ENCODE measurements at places on chromosomes 12 and 14.

DNA sequence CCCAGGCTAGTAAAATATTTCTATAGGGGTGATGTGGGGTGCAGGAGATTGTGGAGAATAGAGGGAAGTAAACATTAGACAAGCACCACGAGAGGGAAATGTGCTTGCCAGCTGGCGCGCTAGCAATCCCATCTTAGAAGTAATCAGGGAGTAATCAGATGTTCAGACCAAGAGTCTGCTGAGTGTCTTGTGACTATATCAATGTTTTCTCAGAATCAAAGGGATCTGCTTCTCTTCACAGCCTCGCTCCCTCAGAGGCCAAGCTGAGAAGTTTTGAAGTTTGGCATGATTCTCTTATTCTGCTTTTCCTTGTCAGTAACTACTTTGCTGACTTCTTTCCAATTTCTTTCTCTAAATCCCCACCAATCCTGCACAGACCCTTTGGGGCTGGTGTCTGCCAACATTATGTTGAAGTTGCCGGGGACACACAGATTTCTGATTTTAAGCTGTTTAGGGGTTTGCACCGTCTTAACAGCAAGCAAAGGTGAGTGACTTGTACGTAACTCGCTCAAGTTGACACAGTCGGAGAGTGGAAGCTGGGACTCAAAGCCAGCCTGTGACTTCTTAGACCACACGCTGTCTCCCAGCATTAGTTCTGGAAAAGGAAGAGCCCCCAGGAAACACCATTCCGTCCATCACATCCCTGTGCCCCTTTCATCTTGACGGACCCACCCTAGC is 22.0 kb upstream of the TSPAN9 start:
- no peak for DNase-seq

- no peak for DNase-seq
These were observed 756.6 kb downstream of the NOVA1 start for GRCh38 chr14:25841226-25841625.

DNA sequence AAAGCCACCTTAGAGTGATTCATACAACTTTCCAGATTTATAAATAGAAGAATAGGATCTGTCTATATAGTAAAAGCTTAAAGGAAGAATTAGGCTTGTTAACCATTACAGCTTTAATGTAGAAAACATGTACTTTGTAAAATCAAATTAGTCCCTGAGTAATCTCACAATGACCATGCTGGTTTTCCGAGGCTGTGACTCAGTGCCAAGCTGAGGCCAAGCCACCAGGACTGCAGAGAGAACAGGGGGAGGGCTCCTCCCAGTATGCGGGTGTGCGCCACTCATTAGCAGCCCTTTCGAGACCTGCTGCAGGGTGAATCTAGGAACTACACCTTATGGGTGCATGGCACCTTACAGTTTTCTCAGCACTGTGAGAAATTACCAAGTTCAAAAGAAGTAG is 167.0 kb downstream of the EFCAB11 start:
- DNase-seq: no peak

GRCh38 chr12:120610560-120610959 is 29.4 kb upstream of the POP5 start:
- no peak for DNase-seq

- no peak for DNase-seq
These were observed 223.1 kb upstream of the CAND1 start for GRCh38 chr12:67046062-67046461.

GRCh38 chr14:53316504-53316903 is 163.4 kb upstream of the DDHD1 start:
- DNase-seq: no peak

GRCh38 chr14:65939184-65939583 is 526.7 kb downstream of the FUT8 start:
- no peak for DNase-seq

GRCh38 chr12:47885012-47885501 is 19.7 kb downstream of the VDR start:
- no peak for DNase-seq

GRCh38 chr12:2023365-2023764 is 19.1 kb upstream of the DCP1B start:
- DNase-seq: no peak

DNA sequence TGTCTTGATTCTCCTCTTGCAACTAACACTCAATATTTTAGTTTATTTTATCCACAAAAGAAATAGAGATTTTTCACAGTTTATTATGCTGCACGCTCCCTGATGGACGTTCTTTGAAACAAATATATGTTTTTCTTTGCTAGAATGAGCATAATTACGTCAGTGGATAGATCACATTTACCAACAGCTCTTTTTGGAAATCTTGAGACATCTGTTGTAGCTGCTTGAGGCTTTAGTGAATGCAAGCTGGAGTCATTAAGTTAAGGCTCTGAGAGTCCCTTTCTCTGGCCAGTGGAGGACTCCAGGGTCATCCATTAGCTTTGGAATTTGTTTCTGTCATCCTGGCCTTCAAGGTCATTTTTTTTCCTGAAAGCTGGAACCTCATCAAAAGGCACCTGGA is 405.6 kb upstream of the TMEM132C start:
- no peak for DNase-seq

DNA sequence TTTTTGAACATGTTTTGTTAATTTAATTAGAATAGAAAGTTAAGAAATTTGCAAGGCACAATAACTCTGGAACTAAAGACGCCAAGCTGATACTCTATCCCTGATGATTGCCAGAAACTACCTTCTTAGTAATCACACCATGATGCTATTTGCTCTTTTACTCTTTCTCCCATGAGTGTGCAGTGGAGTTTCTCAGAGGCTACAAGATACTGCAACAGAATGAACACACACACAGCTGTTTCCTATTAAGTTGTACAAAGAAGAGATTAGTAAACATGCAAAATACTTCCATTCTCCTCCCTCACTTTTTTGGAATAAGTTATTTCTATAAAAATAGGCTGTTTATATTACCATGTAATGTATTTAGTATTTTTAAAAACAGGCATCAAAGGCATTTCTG is 1367.5 kb downstream of the AACS start:
- no peak for DNase-seq

DNA sequence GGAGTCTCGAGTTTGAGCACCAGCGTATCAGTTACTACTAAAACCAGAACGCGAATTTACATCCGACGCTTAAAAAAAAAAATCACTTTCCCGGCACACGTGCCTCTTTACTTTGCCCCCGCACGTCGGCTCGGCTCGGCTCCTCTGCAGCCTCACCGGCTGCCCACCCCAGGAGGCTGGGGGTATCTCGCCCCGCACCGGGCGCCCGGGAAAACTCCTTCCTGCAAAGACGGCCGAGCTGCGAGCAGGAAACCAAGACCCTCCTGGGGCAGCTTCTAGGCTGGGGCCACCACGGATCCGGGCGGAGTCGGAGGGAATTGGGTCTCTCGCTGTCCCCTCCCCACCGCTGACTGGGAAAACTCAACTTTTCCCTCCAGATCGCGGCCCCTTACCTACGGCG is 610 bp downstream of the VSIG10 start:
- DNase-seq: peak; percentile 20

DNA sequence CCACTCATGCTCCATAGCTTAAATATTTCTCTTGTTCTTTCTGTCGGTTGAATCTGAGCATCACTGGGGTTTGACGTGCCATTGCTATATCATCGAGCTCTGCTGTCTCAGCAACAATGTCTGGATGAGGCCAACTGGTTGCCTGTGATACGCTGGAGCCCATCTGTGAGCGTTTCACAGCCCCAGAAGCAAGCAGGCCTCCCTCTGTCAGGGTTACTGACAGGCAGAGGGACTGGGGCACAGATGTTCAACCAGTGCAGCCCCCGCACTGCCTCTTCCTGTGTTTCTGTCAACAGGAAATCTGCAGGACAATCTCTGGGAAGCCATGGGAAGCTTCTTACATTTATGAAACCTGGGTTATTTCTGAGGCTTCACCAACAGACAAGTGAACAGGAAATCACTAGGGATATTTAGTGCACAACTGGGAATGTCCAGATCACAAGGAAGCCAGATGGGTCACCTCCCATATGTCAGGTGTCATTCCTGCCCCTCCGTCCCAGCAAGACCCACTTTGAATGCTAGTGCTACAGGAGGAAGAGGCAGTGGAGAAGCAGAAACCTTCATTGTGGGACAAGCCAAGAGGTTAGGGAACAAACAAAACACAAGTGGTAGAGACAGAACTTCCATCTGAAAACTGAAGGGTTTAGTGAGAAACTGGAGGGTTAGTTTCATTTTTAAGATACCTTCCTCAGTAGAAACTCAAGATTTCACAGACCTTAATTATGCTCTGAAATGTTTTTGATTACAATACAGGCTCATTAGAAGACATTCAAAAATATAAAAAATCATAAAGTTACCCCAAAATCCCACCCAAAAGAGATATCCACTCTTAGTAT is 24.1 kb downstream of the DMAC2L start:
- peak; percentile 41 for DNase-seq

DNA sequence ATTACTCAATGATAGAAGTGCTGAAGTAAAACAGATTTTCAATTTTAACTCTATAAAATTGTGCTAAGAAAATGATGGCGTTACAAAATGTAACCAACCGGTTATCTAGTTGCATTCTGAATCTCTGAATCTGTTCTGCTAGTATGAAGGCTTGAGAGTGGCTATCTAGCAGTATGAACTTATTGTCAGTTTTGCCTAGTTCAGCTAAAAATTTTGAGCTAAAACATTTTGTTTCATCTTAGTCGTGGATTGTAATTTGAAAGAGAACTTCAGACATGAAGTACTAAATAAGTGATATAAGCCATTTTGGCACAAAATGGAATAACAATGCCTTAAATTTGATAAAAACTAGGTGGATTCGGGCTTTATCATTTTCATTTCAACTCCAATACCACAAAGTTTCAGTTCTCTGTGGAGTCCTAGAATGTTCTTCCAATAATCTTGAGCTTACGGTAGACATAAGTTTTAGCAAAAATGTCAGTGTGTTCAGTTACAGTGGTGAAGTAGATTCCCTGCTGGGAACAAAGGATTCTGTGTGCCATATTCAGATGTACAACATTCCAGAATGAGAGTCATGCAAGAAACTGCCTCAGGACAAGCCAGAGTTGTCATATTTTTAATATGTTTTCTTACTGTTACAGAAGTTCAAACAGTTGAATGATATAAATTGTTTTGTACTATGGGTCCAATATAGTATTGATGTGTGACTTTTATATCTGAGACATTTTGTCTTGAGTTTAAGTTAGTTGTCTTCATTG is 28.1 kb downstream of the ATP6V1D start:
- DNase-seq: no peak

GRCh38 chr14:93861836-93862235 is 65.3 kb upstream of the FAM181A start:
- no peak for DNase-seq

- DNase-seq: no peak
These were observed 210.7 kb upstream of the TMEM132C start for GRCh38 chr12:128056136-128056801.

DNA sequence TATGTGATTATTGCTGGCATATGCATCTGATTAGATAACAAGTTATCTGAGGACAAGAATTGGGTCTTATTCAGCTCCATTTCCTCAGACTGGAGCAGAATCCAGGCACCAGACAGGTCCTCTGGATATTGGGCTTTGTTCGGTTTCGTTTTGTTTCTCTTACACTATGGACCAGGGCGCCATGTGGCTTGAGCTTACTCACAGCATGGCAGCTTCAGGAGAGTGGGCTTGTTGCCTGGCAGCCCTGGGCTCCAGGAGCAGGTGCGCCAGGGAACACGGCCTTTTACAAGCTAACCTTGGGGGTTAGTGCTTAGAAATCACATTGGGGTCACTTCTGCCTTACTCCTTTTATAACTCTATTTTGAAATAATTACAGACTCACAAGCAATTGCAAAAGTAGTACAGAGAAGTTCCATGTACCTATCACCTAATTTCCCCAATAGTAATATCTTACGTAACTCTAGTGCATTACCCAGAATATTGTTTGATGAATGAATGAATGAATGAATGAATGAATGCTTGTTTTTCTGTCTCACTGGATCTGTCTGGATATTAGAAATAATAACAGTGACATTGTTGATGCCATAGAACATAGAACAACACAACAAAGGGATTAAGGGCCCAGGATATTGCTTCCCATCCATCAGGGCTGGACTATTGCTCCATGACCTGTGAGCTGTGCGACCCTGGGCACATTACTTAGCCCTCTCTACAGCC is 39.0 kb downstream of the CMKLR1 start:
- no peak for DNase-seq

- no peak for DNase-seq
These were observed 27.4 kb downstream of the CRACR2A start for GRCh38 chr12:3725388-3726115.

GRCh38 chr14:85909581-85909980 is 379.6 kb downstream of the FLRT2 start:
- DNase-seq: no peak

- DNase-seq: no peak
These were observed 11.7 kb upstream of the NGDN start for GRCh38 chr14:23457587-23458445.

GRCh38 chr12:68252077-68252476 is 1.3 kb downstream of the IL22 start:
- no peak for DNase-seq

- no peak for DNase-seq
These were observed 14.2 kb upstream of the CARMIL3 start for GRCh38 chr14:24037658-24038037.

- DNase-seq: no peak
These were observed 113.3 kb upstream of the ATP2B1 start for GRCh38 chr12:89821896-89822295.

DNA sequence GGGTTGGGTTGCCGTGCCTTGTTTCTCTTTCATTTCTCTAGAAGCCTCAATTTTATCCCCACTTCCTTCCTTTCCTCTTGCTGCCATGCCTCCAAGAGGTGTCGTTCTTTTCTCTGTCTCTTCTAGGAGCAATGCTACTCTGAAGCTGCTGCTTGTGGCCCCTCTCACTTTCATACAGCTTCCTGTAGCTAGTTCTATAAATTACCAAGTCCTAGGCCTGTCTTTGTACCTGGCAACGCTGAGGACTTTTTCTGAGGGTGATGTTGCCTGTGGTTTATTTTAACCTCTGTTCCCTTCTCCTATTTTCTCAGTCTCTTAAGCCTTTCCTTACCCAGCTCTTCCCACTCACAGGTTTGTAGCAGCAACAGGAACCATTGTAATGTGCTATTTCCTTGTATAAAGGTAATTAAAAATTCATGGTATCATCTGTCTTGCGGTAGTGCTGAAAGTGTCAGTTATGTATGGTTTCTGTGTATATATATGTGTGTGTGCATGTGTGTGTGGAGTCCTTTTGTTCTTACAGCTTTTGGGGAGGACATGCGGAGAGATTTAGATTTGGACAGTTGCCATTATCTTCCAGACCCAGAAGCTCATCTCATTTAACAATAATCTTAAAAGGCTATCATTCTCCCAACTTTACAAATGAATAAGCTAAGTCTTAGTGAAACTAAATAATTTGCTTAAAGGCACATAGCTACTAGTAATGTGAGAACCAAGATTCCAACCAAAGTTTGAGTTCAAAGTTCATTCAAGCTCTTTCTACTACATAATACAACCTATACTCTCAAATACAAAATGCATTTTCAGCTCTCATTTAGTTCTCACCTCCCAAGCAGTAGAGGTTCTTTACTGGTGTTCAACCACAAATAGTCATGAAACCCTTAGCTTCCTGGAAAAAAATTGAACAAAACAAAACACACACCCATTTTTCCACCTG is 43.8 kb downstream of the DDHD1 start:
- DNase-seq: peak; percentile 73

All from suppressor macrophage treated with lipopolysaccharide for 1 hour (primary cell).